ENCODE measurements at places on chromosomes 2 and 18. TPM values are rescaled to one million over a fixed set of nuclear protein-coding genes. Genes with fewer than 3 reads are reported as not detected.

UGT1A3 gene
- total RNA-seq, result not detected

HOXD4 gene
- total RNA-seq, result not detected

UPP2 gene
- total RNA-seq, result not detected

CPS1 gene
- 4.9 TPM for total RNA-seq

DNA sequence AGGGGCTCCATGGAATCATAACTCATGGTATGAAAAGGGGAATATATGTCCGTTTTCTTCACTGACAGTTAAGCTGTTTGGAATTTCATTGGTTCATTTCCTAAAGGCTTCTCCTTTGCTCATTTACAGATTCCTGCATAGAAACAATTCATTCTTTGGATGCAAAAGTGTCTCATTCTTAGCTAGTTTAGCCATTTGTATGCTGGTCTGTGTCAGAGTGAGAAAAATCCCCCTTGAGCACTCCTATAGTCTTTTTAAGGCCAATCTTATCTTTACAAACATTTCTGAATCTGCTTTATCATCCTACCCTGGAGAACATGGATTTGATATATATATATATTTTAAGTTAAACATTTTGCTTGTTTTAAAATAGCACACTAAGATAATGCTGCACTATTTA, 1260.9 kb upstream of the NRXN1 start:
- no peak for DNase-seq

DNA sequence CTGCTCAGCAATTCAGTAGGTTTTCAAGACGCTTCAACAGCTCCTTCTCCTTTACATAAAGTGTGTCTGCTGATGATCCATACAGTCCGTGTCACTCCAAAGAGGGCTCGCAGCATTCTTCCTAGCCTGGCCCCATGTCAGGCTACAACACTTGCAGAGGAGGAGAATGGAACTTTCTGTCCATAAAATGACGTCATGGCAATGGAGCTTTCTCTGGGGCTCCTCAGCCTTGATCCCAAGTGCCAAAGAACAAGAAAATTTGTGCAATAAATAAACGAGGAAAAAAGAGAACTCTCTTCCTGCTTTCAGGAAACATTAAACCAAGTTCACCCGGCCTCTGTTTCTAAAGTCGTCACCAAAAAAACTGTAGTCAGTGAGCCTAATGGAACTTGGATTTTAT, 199.5 kb upstream of the MEIS1 start:
- no peak for DNase-seq

- peak; percentile 5 for DNase-seq
Measured at GRCh38 chr2:26612522-26613240, 28.5 kb downstream of the CIB4 start.

GRCh38 chr2:99659874-99660273, 170.1 kb upstream of the REV1 start:
- no peak for DNase-seq

- no peak for DNase-seq
Measured at GRCh38 chr2:95019572-95019971, 5.9 kb upstream of the MAL start.

GRCh38 chr2:98615481-98615880, 7.1 kb downstream of the UNC50 start:
- no peak for DNase-seq

- no peak for DNase-seq
Measured at GRCh38 chr2:168574856-168575630, 119.0 kb downstream of the CERS6 start.

Data from progenitor cell of endocrine pancreas (in vitro differentiated cells).